Astrocyte (in vitro differentiated cells and primary cell): ENCODE measurements at places on chromosomes 6 and 20. TPM values are rescaled to one million over a fixed set of nuclear protein-coding genes. Genes with fewer than 3 reads are reported as not detected.

GRCh38 chr6:7650878-7651277 is 60.9 kb downstream of the SNRNP48 start:
- H3K27ac ChIP-seq = no peak overlapping the region
- H3K4me1 ChIP-seq = peaks cover 2% of the 10 kb centered on the region
- H3K36me3 ChIP-seq = no peaks in the 10 kb centered on the region

DNA sequence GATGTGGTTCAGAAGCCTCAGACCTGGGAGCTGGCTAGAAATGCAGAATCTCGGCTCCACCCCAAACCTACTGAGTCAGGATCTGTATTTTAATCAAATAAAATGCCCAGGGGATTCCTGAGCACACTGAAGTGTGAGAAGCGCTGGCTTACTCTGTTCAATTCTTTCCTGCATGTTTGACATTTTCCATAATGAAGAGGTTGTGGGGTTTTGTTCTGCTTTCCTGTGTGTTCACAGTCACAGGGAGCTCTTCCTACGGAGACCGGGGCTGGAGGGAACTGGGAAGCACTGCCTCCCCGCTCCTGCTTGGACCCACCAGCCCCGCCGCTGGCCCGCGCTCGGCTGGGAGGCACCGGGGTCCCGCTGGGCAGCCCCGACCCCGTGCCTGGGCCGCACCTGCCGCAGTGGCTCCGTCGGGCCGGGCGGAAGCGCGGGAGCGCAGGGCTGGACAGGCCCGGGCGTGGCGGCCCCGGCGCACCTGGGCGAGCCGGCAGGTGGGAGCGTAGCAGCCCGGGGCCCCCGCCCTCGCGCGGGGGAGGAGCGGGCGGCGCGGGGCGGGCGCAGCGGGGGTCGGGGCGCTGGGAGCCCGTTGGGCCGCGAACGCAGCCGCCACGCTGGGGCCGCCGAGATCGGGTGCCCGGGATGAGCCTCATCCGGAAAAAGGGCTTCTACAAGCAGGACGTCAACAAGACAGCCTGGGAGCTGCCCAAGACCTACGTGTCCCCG is at the start of gene MAPK13:
TSS of gene MAPK13 (plus strand) at position 573 of the 726 bp plus-strand sequence. CDS start at position 643, 70 bp downstream.
- H3K27me3 ChIP-seq = no peaks in the 10 kb centered on the region
- H3K4me3 ChIP-seq = peak within 1 kb of the TSS; percentile 12
- H3K36me3 ChIP-seq = no peaks in the 10 kb centered on the region
- DNase-seq = no peak
- peaks cover 20% of the 10 kb centered on the region for H3K4me1 ChIP-seq
- H3K27ac ChIP-seq = no peak within 1 kb of the TSS

DNA sequence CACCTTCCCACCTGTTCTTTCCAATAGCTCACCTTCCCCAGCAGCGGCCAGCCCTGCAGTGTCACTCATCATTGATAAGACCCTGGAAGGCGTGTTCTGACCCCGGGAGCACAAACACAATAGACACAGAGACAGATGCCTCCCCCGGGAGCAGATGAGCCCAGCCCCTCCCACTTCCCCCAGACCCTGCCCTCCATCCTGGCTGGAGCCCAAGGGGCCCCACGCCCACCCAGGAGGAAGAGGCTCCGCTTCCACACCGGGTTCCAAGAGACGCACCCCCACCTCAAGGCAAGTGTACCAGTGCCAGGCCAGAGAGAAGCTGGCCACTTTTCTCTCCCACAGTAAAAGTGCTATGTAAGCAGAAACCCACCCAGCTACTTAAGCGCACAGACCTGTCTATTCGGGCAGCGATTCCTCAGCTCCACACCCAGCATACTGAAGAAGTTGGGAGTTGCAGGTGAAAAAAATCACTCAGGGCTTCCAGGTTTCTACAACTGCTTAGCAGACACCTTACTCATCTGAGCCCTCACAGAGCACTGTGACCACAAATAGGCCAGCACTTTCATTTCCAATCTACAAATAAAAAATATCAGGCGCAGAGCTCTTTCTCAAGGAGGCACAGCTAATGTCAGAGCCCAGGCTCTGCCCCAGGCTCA is 93.4 kb upstream of the NXT1 start:
- DNase-seq = no peak
- peaks cover 34% of the 10 kb centered on the region for H3K4me1 ChIP-seq
- peak overlapping the region; percentile 78 for H3K27ac ChIP-seq
- no peaks in the 10 kb centered on the region for H3K36me3 ChIP-seq

- H3K27ac ChIP-seq = no peak overlapping the region
- H3K4me1 ChIP-seq = no peaks in the 10 kb centered on the region
- DNase-seq = no peak
Measured at GRCh38 chr6:14386668-14387067, 269.1 kb downstream of the CD83 start.

DNA sequence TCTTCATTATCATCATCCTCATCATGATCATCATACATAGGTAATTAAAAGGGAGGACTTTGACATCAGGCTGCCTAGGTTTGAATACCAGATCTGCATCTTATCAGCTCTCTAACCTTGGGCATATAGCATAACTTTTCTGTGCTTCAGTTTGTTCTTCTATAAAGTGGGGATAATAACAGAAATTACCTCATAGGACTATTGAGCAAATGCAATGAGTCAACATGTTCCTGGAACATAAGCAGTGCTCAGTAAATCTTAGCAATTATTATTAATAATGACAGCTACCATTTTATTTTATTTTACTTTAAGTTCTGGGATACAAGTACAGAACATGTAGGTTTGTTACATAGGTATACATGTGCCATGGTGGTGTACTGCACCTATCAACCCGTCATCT is 7.2 kb downstream of the C20orf202 start:
- DNase-seq = no peak
- H3K4me3 ChIP-seq = no peak overlapping the region
- no peak overlapping the region for H3K27ac ChIP-seq
- H3K27me3 ChIP-seq = peaks cover 47% of the 10 kb centered on the region
- no peaks in the 10 kb centered on the region for H3K4me1 ChIP-seq
- no peaks in the 10 kb centered on the region for H3K36me3 ChIP-seq

- peaks cover 18% of the 10 kb centered on the region for H3K36me3 ChIP-seq
- H3K4me3 ChIP-seq = no peak overlapping the region
- H3K27ac ChIP-seq = no peak overlapping the region
- no peak for DNase-seq
- H3K27me3 ChIP-seq = no peaks in the 10 kb centered on the region
- H3K4me1 ChIP-seq = no peaks in the 10 kb centered on the region
Measured at GRCh38 chr20:21372016-21372415, 25.3 kb downstream of the NKX2-4 start.

GRCh38 chr6:115609111-115609510 is 451.6 kb downstream of the FRK start:
- no peaks in the 10 kb centered on the region for H3K27me3 ChIP-seq
- H3K27ac ChIP-seq = no peak overlapping the region
- DNase-seq = no peak
- no peak overlapping the region for H3K4me3 ChIP-seq
- no peaks in the 10 kb centered on the region for H3K36me3 ChIP-seq

DNA sequence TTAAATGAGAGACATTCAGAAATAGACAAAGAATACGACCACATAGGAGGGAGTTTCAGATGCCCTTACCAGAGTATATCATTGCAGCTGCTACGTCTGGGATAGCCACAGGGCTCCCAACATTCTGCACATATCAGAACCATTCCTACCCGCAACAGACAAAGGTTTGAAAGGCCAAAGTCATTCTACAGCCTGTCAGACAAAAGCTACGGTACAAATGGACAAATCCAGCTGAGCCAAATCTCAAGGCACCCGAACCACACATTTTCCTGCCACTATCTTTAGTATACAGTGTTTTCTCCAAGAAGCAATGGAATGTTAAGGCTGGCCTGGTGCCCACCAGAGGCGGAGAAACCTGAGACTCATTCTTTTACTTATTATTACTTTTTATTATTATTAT is 30.5 kb upstream of the LYRM2 start:
- no peak overlapping the region for H3K4me3 ChIP-seq
- no peak overlapping the region for H3K27ac ChIP-seq
- peak; percentile 40 for DNase-seq
- H3K36me3 ChIP-seq = peaks cover 47% of the 10 kb centered on the region

GRCh38 chr6:38391626-38392579 is 247.8 kb downstream of the BTBD9 start:
- no peaks in the 10 kb centered on the region for H3K27me3 ChIP-seq
- DNase-seq = peak; percentile 67
- H3K4me3 ChIP-seq = no peak overlapping the region
- peaks cover 4% of the 10 kb centered on the region for H3K4me1 ChIP-seq
- H3K27ac ChIP-seq = no peak overlapping the region
- no peaks in the 10 kb centered on the region for H3K36me3 ChIP-seq

GRCh38 chr6:140078561-140079125 is 704.2 kb upstream of the CITED2 start:
- H3K4me3 ChIP-seq = no peak overlapping the region
- H3K27me3 ChIP-seq = no peaks in the 10 kb centered on the region
- peaks cover 9% of the 10 kb centered on the region for H3K4me1 ChIP-seq

- H3K36me3 ChIP-seq = peaks cover 20% of the 10 kb centered on the region
- no peak for DNase-seq
- no peak overlapping the region for H3K27ac ChIP-seq
- no peak overlapping the region for H3K4me3 ChIP-seq
- H3K4me1 ChIP-seq = no peaks in the 10 kb centered on the region
Measured at GRCh38 chr20:38243709-38244020, 16.9 kb downstream of the KIAA1755 start.

GRCh38 chr6:13354331-13355042 is 26.1 kb upstream of the TBC1D7 start:
- H3K36me3 ChIP-seq = no peaks in the 10 kb centered on the region
- no peaks in the 10 kb centered on the region for H3K27me3 ChIP-seq
- peaks cover 47% of the 10 kb centered on the region for H3K4me1 ChIP-seq
- peak; percentile 89 for DNase-seq

- DNase-seq = no peak
- no peaks in the 10 kb centered on the region for H3K36me3 ChIP-seq
- H3K4me3 ChIP-seq = no peak overlapping the region
- no peak overlapping the region for H3K27ac ChIP-seq
- H3K27me3 ChIP-seq = no peaks in the 10 kb centered on the region
Measured at GRCh38 chr6:119310486-119311036, 39.0 kb downstream of the MAN1A1 start.

Gene KCNK15
- total RNA-seq = 0.14 and 0.17 TPM in 2 replicates

Gene CST11
- total RNA-seq = not detected in 2 replicates

Gene CTAGE9
- not detected in 2 replicates for total RNA-seq

Gene RIPOR3
- 0.29 and 0.39 TPM in 2 replicates for total RNA-seq

Gene SAMD3
- total RNA-seq = 0.45 TPM in 1 of 2 replicates, not detected in the other

Gene ANKRD6
- total RNA-seq = 13.5 and 14.0 TPM in 2 replicates

Gene TMC2
- total RNA-seq = not detected in 2 replicates
